ENCODE measurements at places on chromosomes 7 and 10.

DNA sequence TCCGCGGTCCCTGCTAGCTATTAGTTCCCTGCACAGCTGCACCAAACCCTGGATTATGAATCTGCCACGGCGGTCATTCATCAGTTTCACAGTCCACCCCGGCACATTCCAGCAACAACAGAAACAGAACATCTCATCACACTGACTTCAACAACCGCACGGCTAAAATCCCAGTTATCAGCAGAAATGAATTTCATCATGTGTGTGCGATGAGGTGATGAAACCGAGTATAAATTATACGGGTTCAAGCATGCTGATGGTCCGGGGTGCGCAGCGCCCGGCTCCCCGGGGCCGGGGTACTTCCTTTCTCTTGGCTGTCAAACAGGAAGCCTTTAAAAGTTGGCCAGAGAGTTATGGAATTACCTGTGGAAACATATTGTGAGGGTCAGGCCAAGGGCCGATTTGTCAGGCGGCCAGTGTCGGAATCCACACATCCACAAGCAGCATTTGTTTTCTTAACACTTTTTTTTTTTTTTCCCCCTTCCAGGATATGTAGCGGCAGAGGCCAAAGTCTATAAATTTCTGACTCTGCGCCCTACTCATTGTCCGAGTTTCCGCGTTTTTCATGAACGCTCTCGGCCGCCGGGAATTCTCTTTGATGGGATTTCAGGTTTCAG is 420.9 kb upstream of the MGMT start:
- no peak for DNase-seq

DNA sequence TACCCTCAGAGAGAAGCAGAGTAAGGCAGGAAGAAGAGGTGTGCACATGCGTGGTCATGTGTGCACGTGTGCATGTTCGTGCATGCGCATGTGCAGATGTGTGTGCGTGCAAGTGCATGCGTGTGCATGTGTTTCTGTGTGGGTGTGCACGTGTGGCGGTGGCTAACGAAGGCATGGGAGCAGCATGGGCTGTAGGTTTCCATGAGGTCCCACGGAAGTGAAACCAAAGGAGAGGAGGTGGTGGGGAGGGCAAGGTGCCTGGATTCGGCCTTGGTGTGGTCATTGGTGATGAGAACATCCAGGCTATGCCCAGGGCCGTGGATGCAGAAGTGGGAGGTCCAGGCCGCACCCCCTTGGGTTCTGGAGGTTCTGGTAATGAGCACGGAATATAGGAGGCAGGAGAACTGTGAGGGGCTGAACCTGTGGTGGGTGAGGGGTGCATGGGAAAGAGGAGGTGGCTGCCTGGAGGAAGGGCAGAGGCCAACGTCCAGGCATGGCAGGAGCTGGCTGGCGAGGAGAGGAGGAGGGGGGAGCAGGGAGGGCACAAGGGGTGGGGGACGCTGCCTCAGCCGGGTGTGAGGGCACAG is 2.4 kb upstream of the INPP5A start:
- DNase-seq = peak; percentile 71

GRCh38 chr7:151143261-151144015 is 24.1 kb downstream of the GBX1 start:
- DNase-seq = peak; percentile 65

DNA sequence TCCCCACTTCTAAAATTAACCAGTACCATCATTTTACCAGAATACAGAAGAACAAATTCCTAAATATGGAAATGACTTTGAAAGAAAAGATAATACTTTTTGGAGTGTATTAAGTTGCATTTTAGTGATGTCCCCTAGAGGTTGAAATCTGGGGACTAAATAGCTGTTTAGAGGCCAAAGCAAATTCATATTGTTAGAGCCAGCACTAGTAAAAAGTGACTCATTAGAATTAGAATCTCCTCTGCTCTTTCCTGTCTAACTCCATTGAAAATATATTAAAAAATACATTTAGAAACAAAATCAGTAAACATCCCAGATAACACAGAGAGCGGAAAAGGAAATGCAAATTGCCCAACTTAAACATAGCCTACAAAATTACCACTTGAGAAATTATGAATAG is 1189.6 kb upstream of the C7orf33 start:
- no peak for DNase-seq

GRCh38 chr7:84112771-84113170 is 81.8 kb downstream of the SEMA3A start:
- no peak for DNase-seq

- peak; percentile 52 for DNase-seq
These were observed 311.9 kb downstream of the TCERG1L start for GRCh38 chr10:130999376-131000202.

DNA sequence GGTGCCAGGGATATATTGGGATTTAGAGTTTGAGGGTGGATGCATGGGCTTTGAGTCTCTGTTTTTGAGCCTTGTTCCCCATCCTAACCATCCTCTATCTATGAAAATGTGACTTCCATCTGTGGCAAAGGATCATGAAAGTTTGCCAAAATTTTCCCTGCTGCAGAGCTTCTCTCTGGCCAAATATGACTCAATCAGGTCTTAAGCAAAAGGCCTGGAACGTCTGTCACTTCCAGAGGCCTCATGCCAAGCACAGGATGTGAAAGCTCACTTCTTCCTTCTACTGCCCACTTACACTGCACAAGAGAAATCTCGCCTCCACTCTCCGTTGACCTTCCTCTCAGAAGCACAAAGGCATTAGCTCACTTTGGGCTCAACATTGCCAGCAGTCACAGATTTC is 696.9 kb upstream of the NRP1 start:
- DNase-seq = peak; percentile 74

DNA sequence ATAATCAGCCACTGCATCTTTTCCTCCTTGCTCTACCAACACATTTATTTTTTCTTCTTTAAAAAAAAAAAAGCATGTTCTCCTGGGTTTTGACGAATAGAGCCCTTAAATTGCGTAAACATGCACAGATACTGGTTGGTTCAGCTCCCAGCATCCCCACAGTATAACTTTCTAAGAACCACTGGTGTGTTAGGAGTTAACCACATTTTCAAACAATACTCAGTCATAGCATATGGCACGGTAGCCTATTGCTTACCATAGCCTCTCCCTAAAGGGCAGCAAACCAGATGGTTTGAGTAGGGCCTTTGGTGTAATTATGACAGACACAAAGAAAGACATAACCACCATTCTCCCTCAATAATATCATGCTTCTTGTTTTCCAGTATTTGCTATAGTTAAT is 145.0 kb downstream of the LRRC4 start:
- no peak for DNase-seq

- DNase-seq = peak; percentile 60
These were observed 94.5 kb upstream of the GNA12 start for GRCh38 chr7:2938514-2939192.

DNA sequence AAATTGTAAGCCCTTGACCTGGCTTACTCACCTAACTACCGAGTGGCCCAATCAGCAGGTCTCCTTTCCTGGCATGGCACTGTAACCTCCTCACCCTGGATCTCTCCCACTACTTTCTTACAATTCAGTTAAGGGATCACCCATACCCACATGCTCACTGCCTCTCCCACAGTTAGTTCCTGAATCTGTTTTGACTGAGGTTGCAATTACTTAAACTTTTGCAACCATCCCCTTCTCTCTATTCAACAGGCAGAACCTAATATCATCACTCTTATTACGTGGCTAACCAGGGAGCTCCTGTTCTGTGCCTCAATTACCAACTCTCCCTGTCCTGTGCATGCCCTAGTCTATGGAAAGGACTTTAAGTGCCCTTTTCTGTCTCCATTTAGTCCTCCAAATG is 84.2 kb upstream of the IKZF1 start:
- no peak for DNase-seq

DNA sequence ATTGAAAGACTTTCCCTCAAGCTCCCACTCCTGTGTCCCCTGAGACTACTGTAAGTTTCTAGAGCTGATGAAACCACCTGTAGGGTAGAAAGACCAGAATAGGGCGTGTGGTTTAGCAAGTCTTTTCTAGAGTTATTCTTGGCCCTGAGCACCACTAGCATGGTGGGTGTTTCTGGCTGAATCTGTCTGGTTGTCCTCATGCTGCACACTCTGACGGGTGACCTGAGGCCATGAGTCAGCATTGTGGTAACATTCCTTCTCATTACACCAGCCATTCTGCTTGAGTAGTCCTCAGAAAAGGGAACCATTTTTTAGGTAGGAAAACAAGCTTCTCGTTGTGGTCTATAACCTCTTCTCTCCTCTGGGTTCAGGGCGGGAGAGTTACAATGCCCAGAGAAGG is 250.3 kb downstream of the SNX13 start:
- no peak for DNase-seq

DNA sequence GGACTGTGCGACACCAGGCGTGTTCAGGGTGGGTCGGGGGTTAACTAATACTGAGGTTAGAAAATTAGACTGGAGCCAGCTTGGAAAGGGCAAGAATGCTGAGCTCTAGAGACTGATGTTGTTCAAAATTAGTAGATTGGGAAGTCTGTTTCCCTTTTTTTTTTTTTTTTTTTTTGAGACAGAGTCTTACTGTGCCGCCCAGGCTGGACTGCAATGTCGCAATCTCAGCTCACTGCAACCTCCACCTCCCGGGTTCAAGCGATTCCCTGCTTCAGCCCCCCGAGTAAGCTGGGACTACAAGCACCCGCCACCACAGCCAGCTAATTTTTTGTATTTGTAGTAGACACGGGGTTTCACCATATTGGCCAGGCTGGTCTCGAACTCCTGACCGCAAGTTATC is 2.7 kb upstream of the CPVL start:
- no peak for DNase-seq

- no peak for DNase-seq
These were observed 20.0 kb downstream of the THNSL1 start for GRCh38 chr10:25036381-25036780.

DNA sequence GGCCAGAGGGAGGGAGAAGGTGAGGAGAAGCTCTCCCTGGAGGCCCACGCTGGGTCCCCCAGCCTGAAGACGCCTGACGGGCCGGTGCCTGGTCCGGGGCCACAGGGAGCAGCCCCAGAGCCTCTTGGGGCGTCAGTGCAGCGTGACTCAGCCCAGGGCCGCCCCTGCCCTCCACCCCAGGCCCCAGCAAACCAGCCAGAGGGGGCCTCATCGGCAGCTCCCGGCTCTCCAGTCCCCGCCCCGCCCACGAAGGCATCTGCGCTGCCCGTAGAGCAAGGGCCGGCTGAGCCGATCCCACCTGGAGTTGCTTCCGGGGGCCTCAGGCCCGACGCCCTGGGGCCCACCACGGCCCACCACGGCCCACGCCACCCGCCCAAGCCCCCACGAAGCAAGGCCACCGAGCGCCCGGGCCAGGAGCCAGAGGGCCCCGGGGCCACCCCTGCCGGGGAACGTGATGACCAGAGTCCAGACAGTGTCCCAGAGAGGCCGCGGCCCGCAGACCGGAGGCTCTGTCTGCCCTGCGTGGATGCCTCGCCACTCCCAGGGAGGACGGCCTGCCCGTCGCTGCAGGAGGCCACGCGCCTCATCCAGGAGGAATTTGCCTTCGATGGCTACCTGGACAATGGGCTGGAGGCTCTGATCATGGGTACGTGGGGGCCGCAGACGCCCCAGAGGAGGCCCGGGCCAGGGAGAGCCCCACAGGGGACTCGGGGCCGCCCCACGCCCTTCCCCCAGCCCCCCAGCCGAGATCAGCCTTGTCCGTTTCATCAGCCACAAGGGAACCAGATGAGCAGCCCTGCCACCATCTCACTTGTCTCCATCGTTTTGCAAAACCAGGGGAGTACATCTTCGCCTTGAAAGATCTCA is 31.2 kb upstream of the UTF1 start:
- no peak for DNase-seq

GRCh38 chr10:123479640-123480039 is 186.5 kb upstream of the GPR26 start:
- DNase-seq = no peak

- DNase-seq = peak; percentile 58
These were observed 282.4 kb downstream of the CELF2 start for GRCh38 chr10:11300026-11300425.

- DNase-seq = no peak
These were observed 32.8 kb upstream of the TAS2R16 start for GRCh38 chr7:123028339-123028738.

DNA sequence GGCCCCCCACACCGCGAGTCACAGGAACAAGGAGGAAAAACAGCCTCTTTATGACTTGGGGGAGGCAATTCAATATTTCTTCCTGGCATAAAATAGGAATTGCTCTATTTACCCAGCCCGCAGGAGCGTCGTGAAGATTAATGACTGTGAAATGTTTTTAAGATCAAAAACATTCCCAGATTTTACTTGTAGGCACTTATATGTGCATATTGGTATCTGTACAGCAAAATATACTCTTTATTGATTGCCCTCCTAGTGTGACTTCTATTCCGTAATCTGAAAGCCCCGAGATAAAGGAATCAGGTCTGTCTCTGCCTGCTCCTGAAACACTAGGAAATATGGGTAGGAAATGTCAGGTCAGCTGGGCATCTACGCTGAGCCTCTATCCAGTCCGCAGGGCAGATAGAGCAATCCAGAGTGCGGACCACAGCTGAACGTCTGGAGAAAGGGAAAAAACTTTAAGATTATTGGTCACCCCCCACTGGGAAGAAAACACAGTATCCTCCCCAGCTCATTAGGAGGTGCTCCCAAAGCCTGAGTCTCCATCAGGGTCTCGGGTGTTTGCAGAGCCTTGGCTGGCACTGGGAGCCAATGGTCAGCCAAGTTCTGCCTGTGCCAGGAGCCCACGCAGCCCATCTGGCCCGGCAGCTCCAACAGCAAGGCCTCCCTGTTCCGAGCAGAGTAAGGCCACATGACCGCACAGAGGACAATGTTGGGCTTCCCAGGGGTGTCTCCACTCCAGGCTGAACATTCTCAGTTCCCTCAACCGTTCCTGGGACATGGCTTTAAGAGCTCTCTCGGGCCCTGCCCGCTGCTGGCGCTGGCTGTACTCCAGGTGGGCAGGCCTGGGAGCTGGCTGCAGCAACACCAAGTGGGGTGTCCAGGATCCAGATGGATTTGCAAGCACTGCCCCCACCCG is 7.7 kb downstream of the CTBP2 start:
- DNase-seq = no peak

DNA sequence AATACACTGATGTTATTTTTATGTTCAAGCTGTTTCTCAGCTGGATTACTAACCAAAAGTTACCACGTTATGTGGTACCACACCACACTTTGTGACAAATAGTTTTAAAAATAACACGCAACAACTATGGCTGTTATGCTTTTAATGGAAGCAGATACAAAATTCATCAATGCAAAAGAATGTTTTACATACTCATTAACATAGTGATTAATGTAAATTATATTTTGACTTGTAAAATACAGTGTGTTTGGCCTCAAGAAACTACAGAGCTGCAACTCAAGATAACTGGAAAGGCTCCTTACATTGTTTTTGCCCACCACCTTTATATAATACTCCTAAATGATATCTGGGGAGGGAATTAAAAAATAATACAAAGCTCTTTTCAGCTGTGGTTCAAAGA is 25.5 kb downstream of the NCOA4 start:
- DNase-seq = no peak

- no peak for DNase-seq
These were observed 575.0 kb upstream of the LRRTM3 start for GRCh38 chr10:66350622-66351399.

Measured in coronary artery (tissue), 2 donors.